Glutamatergic neuron (in vitro differentiated cells): ENCODE measurements at places on chromosomes 4 and X. TPM values are rescaled to one million over a fixed set of nuclear protein-coding genes. Genes with fewer than 3 reads are reported as not detected.

- no peak overlapping the region for H3K27ac ChIP-seq
- DNase-seq, result peak; percentile 48
- H3K4me1 ChIP-seq, result peaks cover 6% of the 10 kb centered on the region
- no peaks in the 10 kb centered on the region for H3K27me3 ChIP-seq
- H3K4me3 ChIP-seq, result no peak overlapping the region
Observed at GRCh38 chrX:69197690-69198089, 32.4 kb upstream of the PJA1 start.

DNA sequence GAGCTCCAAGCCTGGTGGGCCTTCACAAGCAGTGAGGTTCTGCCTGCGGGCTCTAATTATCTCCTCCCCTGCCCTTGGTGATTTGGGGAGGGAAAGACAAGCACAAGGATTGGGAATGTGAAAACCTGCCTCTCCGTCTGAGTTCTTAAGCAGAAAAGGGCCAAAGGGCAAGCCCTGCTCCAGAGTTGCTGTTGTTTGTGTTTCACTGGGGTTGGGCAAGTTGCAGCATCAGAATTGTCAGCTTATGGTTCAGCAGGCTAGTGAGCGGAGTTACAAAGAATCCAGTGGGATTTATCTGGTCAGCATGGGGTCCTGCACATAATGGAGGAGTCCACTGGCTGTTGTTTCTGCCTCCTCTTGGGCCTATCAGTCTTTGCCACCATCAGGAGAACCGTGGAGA lies 60.5 kb downstream of the NHS start:
- DNase-seq, result no peak
- H3K4me3 ChIP-seq, result no peak overlapping the region
- no peaks in the 10 kb centered on the region for H3K27me3 ChIP-seq

DNA sequence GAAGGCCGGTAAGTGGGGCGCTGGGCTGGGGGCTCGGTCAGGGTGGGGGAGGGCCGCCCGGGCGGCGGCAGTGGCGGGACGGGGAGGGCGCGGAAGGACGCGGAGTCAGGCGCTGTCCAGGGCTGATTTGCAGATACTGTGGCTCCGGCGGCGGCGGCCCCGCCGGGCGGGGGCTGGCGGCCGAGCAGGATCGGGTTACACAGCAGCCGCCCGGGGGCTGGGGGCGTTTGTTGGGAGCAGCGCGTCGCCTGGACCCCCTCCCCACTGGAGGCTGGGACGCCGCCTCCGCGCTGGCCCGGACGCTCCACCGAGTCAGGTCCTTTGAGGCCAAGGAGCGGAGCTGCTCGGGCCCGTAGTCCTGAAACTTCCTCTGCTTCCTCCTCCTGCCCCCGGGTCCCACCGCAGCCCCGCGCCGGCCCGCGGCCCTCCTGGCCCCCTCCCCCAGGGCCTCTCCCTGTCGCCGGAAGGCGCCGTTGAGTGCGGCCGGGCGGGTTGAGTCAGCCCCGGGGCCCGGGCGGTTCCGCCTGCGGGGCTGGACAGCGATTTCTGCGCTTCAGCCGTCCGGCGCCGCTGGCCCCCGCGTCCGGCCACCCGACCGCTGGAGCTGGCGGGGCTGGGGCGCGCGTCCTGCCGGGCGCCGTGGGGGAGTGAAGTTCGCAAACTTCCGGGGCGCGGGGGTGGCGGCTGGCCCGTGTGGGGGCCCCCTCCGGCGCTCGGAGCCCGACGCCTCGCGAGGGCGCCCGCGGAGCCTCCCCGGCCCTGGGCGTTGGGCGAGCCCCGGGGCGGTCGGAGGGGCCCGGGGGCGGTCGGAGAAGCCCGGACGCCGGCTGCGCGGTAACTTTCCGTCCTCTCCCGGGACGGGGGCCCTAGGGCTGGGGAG lies 746 bp downstream of the REST start:
- peak overlapping the region; percentile 93 for H3K4me3 ChIP-seq
- no peak overlapping the region for H3K27ac ChIP-seq
- H3K4me1 ChIP-seq, result peaks cover 2% of the 10 kb centered on the region
- no peaks in the 10 kb centered on the region for H3K36me3 ChIP-seq
- peak; percentile 49 for DNase-seq

- no peak overlapping the region for H3K4me3 ChIP-seq
- no peak for DNase-seq
- no peak overlapping the region for H3K27ac ChIP-seq
- peaks cover 12% of the 10 kb centered on the region for H3K4me1 ChIP-seq
- no peaks in the 10 kb centered on the region for H3K27me3 ChIP-seq
Observed at GRCh38 chr4:127445471-127445870, 187.3 kb upstream of the INTU start.

DNA sequence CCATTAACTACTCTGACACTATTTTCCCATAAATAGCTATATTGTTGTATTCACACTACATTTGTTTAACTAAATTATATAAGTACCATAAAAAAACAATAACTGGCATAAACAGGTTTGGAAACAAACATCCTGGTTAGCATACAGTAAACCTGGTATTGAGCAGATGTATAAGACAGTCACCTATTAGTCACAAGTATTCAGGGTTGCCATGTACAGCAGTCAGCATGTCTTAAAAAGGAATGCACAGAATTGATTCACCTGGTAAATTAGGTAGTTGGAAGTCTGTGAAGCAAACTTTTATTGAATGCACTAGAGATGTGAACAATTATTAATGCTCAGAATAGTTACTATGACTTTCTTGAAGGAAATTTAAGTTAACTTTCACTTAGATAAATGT lies 137.9 kb downstream of the FAM13A start:
- no peak for DNase-seq
- no peaks in the 10 kb centered on the region for H3K4me1 ChIP-seq
- no peak overlapping the region for H3K27ac ChIP-seq
- peaks cover 16% of the 10 kb centered on the region for H3K36me3 ChIP-seq

DNA sequence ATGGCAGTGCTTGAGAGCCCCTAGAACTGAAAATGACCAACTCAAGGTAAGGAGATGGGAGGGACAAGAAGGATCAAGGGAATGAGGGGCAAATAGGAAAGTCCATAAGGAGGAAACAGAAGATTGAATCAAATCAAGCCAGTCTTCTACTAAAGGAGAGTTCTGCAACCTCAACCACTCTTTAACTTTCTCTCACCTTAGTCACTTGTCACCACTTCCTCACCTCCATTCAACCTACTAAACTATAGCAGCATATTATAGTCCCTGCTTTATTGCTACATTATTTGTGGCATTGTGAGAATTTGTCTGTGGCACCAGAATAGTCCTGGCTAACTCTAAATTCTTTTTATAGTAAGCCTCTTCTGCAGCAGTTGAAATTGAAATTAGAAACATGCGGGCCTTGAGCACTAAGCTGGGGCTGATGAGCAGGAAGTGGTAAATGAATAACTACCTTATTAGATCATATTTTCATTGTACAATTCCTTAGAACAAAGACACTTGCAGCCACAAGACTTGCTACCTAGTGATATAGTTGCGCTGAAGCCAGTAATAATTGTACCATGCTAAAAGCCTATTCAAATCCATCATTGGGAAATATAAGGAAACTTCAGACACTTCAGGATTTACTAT lies 336.9 kb downstream of the ZNF674 start:
- H3K36me3 ChIP-seq, result no peaks in the 10 kb centered on the region
- H3K4me3 ChIP-seq, result no peak overlapping the region
- no peaks in the 10 kb centered on the region for H3K27me3 ChIP-seq
- H3K27ac ChIP-seq, result no peak overlapping the region

- H3K4me3 ChIP-seq, result no peak overlapping the region
- peaks cover 3% of the 10 kb centered on the region for H3K27me3 ChIP-seq
- H3K27ac ChIP-seq, result no peak overlapping the region
- peak; percentile 89 for DNase-seq
Observed at GRCh38 chr4:742742-743311, 37.2 kb downstream of the PCGF3 start.

DNA sequence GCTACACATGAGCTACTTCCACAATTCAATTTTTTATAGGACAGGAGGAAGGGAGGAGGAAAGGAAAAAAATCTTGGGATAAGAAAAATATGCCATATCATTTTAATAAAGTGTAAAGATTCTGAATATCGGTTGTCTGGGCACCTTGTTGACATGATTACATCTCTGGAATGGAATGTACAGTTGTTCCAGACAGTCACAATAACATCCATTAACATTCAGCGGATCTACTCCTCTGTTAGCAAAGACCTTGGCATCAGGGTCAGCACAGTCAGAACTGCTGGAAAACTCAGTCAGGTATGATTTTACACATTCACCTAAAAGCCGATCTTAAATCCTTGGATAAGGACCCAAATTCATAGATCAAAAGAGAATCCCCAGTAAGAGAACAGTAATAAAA lies 85.4 kb upstream of the ARMCX2 start:
- H3K27ac ChIP-seq, result no peak overlapping the region
- no peaks in the 10 kb centered on the region for H3K36me3 ChIP-seq
- H3K4me1 ChIP-seq, result no peaks in the 10 kb centered on the region
- H3K27me3 ChIP-seq, result no peaks in the 10 kb centered on the region
- no peak overlapping the region for H3K4me3 ChIP-seq

DNA sequence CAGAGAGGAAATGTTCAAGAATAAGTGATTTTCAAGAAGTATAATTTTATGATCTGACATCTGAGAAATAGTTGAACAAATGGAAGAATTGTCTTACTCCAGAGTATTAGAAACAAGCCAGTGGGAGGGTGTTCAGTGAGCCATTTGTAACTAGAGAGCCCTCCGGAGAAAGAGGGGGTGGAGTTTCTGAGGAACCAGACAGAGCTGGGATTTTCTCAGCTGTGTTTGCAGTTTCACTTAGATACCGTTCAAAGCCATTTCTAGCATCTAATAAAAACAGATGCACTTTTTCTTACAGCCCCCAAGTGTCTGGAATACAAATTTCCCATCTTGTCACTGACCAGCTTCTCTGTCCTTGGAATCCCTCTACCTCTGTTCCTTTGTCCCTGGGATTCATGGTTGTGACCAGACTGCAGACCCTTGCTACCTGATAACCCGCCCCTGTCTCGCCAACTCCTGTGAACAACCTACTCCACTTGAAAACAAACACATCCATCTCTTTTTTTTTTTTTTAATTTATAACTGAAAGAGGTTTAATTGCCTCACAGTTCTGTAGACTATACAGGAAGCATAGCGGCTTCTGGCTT lies 132.8 kb upstream of the KLF3 start:
- no peak overlapping the region for H3K27ac ChIP-seq
- no peaks in the 10 kb centered on the region for H3K36me3 ChIP-seq
- no peak overlapping the region for H3K4me3 ChIP-seq
- H3K27me3 ChIP-seq, result no peaks in the 10 kb centered on the region

GRCh38 chr4:10164877-10165283 lies 48.3 kb upstream of the WDR1 start:
- H3K4me1 ChIP-seq, result no peaks in the 10 kb centered on the region
- no peak overlapping the region for H3K27ac ChIP-seq
- no peaks in the 10 kb centered on the region for H3K36me3 ChIP-seq
- H3K4me3 ChIP-seq, result no peak overlapping the region

- no peak for DNase-seq
- H3K36me3 ChIP-seq, result no peaks in the 10 kb centered on the region
- H3K4me1 ChIP-seq, result peaks cover 2% of the 10 kb centered on the region
- H3K27me3 ChIP-seq, result no peaks in the 10 kb centered on the region
- H3K27ac ChIP-seq, result no peak overlapping the region
Observed at GRCh38 chr4:41655177-41655576, 93.3 kb downstream of the PHOX2B start.

DNA sequence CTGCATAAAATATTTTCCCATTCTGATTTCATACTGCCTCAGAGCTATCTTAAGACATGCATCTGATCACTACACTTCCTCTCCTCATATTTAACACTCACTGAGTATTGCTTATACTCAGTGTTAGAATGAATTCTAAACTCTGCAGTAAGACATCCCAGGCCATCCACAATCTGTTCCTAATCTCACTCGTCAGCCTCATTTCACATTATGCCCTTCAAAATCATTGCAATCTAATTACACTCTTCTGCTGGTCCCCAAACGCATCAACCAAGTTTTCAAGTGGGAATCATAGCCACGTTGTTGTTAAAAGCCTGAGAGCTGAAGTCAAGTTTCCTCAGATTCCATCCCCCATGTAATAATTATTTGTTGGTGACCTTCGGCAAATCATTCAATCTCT lies 1177.9 kb downstream of the ARAP2 start:
- DNase-seq, result no peak
- peaks cover 2% of the 10 kb centered on the region for H3K4me1 ChIP-seq
- no peak overlapping the region for H3K27ac ChIP-seq
- no peaks in the 10 kb centered on the region for H3K27me3 ChIP-seq
- no peaks in the 10 kb centered on the region for H3K36me3 ChIP-seq

The MGST2 gene
- 6.9 TPM for total RNA-seq

The SHROOM2 gene
- total RNA-seq, result 3.1 TPM

The XG gene
- not detected for total RNA-seq

The TRIM61 gene
- 0.34 TPM for total RNA-seq

The MAOA gene
- 2.7 TPM for total RNA-seq

The UGT2B17 gene
- total RNA-seq, result not detected

The ADH1B gene
- not detected for total RNA-seq

The CXorf51B gene
- not detected for total RNA-seq

The BCLAF3 gene
- 22.3 TPM for total RNA-seq

The RS1 gene
- total RNA-seq, result not detected

The NCAPG gene
- 6.0 TPM for total RNA-seq

The PLAC8 gene
- total RNA-seq, result 1.0 TPM

The BEX3 gene
- 242 TPM for total RNA-seq

The MXRA5 gene
- 0.25 TPM for total RNA-seq

The DAPP1 gene
- total RNA-seq, result not detected

The AFF2 gene
- total RNA-seq, result 12.2 TPM
